ENCODE measurements at places on chromosomes 5 and 9. TPM values are rescaled to one million over a fixed set of nuclear protein-coding genes. Genes with fewer than 3 reads are reported as not detected.
A peak's percentile ranks its signal among the peaks of the same experiment; 100 is the strongest.

Gene BARHL1
- not detected for total RNA-seq

Gene PCDHGA6
- 5.9 TPM for total RNA-seq

Gene CARTPT
- total RNA-seq: 8.7 TPM

Gene SLC36A2
- not detected for total RNA-seq

Gene MSX2
- total RNA-seq: 0.54 TPM

Gene SUSD3
- total RNA-seq: 5.1 TPM

Gene GDA
- total RNA-seq: 0.78 TPM

Gene TTC33
- total RNA-seq: 18.7 TPM

GRCh38 chr5:28234356-28234968, 1196.1 kb upstream of the CDH9 start:
- no peak for DNase-seq
- H3K27me3 ChIP-seq: no peaks in the 10 kb centered on the region
- H3K4me1 ChIP-seq: no peaks in the 10 kb centered on the region
- no peaks in the 10 kb centered on the region for H3K36me3 ChIP-seq
- H3K4me3 ChIP-seq: no peak overlapping the region

DNA sequence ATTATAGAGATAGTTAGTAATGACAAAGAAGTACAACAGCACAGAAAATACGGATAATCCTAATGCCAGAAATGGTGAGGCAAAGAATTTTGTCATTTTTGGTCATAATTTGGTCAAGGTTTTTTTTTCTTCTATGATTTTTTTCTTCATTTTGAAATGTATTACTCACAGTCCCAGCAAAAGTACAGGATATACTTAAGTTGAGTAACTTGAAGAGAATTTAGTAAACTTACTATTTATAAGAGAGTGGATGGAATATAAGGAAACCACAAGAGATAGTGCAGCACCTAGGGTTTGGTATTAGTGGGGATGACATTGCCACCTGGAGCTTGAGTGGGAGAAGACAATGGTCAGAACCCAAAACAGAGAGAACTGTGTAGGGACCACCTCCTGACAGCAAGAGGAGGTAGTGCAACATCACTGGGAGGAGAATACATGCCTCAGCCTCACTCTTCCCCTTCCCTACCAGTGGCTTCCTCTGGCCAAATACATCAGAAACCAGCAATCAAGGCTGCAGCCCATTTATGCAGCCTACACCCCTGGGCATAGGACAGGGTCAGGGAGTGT, 434.5 kb upstream of the TRPC7 start:
- H3K4me1 ChIP-seq: no peaks in the 10 kb centered on the region
- H3K36me3 ChIP-seq: no peaks in the 10 kb centered on the region

GRCh38 chr9:136762915-136763648, 1.2 kb downstream of the LCN15 start:
- H3K36me3 ChIP-seq: no peaks in the 10 kb centered on the region
- no peak for DNase-seq
- H3K4me1 ChIP-seq: peaks cover 12% of the 10 kb centered on the region

- no peak for DNase-seq
- H3K27me3 ChIP-seq: no peaks in the 10 kb centered on the region
Measured at GRCh38 chr9:21028466-21028865, 3.0 kb downstream of the HACD4 start.

DNA sequence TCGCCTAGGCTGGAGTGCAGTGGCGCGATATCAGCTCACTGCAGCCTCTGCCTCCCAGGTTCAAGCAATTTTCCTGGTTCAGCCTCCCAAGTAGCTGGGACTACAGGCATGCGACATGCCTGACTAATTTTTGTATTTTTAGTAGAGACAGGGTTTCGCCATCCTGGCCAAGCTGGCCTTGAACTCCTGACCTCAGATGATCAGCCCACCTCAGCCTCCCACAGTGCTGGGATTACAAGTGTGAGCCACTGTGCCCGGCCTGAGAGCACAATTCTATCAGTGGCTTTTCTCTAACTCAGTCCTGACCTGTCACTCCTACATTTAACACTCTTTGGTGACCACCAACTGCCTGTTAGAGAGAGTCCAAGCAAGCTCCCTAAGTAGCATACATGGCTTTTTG, 82.7 kb upstream of the SPOCK1 start:
- H3K27me3 ChIP-seq: no peaks in the 10 kb centered on the region
- H3K4me1 ChIP-seq: no peaks in the 10 kb centered on the region
- no peak overlapping the region for H3K27ac ChIP-seq
- no peaks in the 10 kb centered on the region for H3K36me3 ChIP-seq

DNA sequence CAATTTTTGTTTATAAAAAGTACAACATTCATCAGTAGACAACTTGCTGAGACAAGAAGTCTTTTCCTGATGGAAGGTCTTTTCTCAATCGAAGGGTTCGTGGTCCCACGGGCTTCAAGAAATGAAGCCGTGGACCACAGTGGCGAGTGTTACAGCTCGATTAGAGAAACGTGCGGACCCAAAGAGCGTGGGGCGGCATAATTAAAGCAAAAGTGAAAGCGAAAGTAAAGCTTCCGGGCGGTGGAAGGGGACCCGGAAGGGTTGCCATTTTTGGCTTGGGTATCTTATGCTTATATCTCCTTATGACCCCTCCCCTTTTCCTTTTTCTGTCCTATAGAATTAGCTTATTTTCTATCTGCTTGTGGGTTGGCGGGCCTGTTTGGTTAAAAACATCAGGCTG, 2309.4 kb upstream of the ACO1 start:
- no peak overlapping the region for H3K27ac ChIP-seq
- H3K4me1 ChIP-seq: no peaks in the 10 kb centered on the region
- no peak for DNase-seq
- H3K36me3 ChIP-seq: no peaks in the 10 kb centered on the region
- no peak overlapping the region for H3K4me3 ChIP-seq
- no peaks in the 10 kb centered on the region for H3K27me3 ChIP-seq

DNA sequence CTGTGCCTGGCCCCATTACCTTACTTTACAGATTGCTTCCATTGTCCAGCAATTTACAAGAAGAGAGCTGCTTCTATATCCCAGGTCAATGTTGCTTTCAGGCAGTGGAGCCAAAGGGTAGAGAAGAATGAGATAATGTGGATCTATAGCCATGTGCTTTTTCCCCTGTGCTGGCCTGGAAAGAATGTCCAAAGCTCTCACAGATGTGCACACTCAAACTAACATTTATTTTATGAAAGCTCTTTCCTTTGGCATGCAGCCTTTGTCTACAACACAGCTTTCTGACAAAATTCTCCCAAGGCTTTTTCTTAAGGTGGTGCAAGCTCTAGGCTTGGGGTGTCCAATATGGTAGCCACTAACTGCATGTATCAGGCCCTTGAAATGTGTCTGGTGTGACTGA, 217.3 kb downstream of the LRRC70 start:
- H3K4me3 ChIP-seq: no peak overlapping the region
- no peaks in the 10 kb centered on the region for H3K27me3 ChIP-seq
- H3K36me3 ChIP-seq: no peaks in the 10 kb centered on the region

- no peak for DNase-seq
- H3K36me3 ChIP-seq: no peaks in the 10 kb centered on the region
- no peak overlapping the region for H3K27ac ChIP-seq
- peaks cover 4% of the 10 kb centered on the region for H3K4me1 ChIP-seq
- no peaks in the 10 kb centered on the region for H3K27me3 ChIP-seq
- no peak overlapping the region for H3K4me3 ChIP-seq
Measured at GRCh38 chr5:37539459-37539858, 160.3 kb downstream of the WDR70 start.

GRCh38 chr5:39992617-39993202, 567.9 kb upstream of the DAB2 start:
- no peaks in the 10 kb centered on the region for H3K4me1 ChIP-seq
- no peak overlapping the region for H3K4me3 ChIP-seq
- H3K36me3 ChIP-seq: no peaks in the 10 kb centered on the region
- no peaks in the 10 kb centered on the region for H3K27me3 ChIP-seq
- H3K27ac ChIP-seq: no peak overlapping the region

DNA sequence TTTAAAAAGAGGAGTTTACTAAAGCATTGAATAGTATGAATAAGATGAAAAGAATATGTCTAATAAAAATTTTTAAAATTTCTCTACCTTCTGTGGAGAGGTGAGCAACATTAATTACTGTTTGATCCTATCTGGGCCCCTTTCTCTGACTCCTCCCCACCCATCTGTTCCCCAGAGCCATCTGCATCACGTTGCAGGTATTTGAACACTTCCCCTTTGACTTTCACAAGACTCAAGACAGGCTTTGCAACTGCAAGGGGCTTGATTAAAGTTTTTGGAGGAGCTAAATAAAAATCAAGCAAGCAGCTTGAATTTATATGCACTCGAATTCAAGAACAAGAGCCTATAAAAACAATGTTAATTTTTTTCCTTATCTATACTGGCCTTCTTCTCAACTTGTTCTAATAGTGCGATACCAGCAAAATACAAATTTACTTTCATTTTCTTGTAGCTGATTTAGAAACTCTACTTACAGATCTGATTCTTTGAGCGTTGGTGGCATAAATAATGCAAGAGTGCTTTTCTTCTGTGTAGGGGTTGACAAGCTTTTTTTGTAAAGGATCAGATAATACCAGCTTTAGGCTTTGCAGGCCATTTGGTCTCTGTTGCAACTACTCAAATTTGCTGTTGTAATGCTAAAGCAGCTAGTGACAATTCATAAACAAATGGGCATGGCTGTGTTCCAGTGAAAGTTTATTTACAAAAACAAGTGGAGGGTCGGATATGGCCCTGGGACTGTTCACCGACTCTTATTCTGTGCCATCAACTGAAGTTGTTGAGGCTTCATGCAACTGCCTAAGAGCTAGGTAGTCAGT, 21.2 kb downstream of the TXNDC8 start:
- H3K4me3 ChIP-seq: no peak overlapping the region
- no peaks in the 10 kb centered on the region for H3K27me3 ChIP-seq
- no peaks in the 10 kb centered on the region for H3K4me1 ChIP-seq

- DNase-seq: peak; percentile 10
- peaks cover 2% of the 10 kb centered on the region for H3K36me3 ChIP-seq
- peaks cover 13% of the 10 kb centered on the region for H3K4me1 ChIP-seq
- no peaks in the 10 kb centered on the region for H3K27me3 ChIP-seq
- H3K27ac ChIP-seq: peak overlapping the region; percentile 78
Measured at GRCh38 chr5:177427211-177427822, 841 bp downstream of the GRK6 start.

DNA sequence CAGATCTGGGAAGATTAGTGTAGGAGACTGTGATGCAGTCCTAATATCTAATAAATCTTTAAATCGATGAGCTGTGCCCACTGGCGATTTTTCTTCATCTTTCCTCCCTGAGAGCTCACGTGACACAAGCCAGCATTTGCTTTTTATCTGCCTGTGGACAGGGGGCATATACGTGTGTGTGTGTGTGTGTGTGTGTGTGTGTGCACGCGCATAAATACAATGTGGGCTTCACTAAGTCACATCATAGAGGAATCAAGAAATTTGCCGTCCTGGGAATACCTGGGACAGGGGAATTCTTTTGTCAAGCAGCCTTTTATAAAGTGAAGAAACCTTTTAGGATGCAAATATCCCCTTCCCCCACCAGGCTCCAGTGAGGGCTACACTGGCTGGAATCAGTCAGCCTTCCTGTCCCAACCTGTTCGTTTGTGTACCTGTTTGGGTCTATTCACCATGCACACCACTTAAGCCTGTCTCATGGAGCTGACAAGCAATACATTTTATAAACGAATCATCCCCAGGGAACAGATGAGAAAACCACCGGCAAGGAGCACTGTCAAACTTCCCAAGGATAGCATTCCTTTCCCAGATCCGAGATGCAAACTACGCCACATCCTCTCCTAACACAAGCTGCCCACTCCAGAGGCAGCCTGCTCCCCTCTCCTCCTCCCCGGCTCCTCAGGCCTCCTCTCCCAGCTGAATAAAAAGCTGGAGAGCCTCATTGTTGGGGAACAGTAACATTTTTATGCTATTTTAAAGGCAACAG, 2.7 kb downstream of the EPB41L4B start:
- no peak overlapping the region for H3K4me3 ChIP-seq
- H3K36me3 ChIP-seq: no peaks in the 10 kb centered on the region
- no peak for DNase-seq
- no peaks in the 10 kb centered on the region for H3K27me3 ChIP-seq
- peak overlapping the region; percentile 93 for H3K27ac ChIP-seq

DNA sequence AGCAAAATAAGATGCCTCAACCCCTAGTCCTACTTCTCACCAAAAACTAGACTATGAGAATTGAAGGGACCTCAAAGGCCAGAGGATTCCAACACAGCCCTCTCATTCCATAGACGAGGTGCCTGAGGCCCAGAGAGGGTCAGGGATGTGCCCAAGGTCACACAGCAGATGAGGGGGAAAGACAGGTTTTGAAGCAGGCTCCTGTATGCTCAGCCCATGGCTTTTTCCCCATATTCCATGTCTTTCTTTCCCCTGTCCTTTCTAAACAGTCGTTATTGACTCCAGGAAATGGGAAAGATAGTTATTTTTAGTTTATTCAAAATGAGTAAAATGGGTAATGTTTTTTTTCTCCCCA, 61.2 kb upstream of the COL15A1 start:
- no peak overlapping the region for H3K27ac ChIP-seq
- H3K36me3 ChIP-seq: no peaks in the 10 kb centered on the region
- no peaks in the 10 kb centered on the region for H3K4me1 ChIP-seq
- DNase-seq: no peak
- H3K4me3 ChIP-seq: no peak overlapping the region
- H3K27me3 ChIP-seq: no peaks in the 10 kb centered on the region

GRCh38 chr9:93170571-93170970, 13.4 kb upstream of the WNK2 start:
- no peak overlapping the region for H3K4me3 ChIP-seq
- no peaks in the 10 kb centered on the region for H3K4me1 ChIP-seq
- no peak overlapping the region for H3K27ac ChIP-seq
- H3K36me3 ChIP-seq: no peaks in the 10 kb centered on the region
- no peaks in the 10 kb centered on the region for H3K27me3 ChIP-seq

- H3K27me3 ChIP-seq: no peaks in the 10 kb centered on the region
- H3K4me1 ChIP-seq: no peaks in the 10 kb centered on the region
- no peak overlapping the region for H3K4me3 ChIP-seq
- no peaks in the 10 kb centered on the region for H3K36me3 ChIP-seq
- no peak overlapping the region for H3K27ac ChIP-seq
Measured at GRCh38 chr5:11620172-11620571, 284.1 kb downstream of the CTNND2 start.

- H3K27me3 ChIP-seq: no peaks in the 10 kb centered on the region
- H3K4me3 ChIP-seq: no peak overlapping the region
- DNase-seq: no peak
- no peaks in the 10 kb centered on the region for H3K36me3 ChIP-seq
Measured at GRCh38 chr5:57711471-57711870, 228.9 kb upstream of the ACTBL2 start.

DNA sequence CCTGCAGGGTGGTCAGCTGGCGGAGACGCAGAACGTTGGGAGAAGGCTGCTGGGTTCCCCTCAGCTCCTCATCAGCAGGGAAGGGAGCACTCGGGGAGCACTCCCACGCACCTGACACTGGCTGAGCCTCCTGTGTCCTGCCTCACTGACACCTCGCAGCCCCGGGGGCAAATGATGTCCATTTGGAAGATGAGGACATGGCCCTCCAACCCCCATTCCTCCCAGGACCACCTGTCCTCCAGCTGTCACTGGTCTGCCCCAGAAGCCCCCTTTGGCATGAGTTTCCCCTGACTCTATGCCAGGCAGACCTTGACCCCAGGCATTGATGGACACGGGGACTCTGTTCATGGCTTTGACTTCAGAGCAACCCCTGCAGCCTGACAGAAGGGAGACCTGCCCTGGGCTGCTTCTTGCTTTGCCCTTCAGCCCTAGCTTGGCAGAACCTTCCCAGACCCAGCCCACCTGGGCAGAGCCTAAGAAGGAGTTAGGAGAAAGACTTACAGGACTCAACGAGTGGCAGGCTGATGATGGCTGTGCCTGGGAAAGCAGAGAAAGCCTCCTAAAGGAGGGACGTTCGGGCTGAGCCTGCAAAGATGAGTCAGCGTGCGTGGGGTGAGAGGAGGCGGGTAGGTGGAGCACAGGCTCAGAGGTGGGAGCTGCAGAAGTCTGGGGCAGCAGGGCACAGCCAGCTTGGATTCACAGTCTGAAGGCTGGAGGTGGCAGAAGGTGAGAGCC, 90.6 kb downstream of the LMX1B start:
- DNase-seq: no peak
- H3K27ac ChIP-seq: no peak overlapping the region
- no peaks in the 10 kb centered on the region for H3K4me1 ChIP-seq
- H3K27me3 ChIP-seq: no peaks in the 10 kb centered on the region
